ENCODE measurements at places on chromosomes 7 and 10.

DNA sequence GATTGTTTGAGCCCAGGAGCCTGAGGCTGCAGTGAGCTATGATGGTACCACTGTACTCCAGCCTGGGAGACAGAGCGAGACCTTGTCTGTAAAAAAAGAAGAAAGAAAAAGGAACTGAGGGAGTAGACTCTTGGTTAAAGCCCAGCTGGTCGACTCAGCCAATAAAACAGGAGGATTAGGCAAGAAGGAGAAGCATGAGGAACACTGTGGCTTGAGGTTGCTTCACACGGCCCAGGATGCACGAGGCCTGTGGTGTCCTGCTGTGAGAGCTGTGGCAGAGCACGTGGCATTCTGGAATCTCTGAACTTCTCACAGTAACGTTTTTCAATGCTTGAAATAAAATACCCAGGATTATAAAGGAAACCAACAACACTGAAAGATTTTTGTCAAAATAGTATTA, 93.3 kb downstream of the CUL2 start:
- no peak for DNase-seq

- no peak for DNase-seq
These were observed 175.9 kb downstream of the PAXIP1 start for GRCh38 chr7:154827007-154827406.

- DNase-seq = no peak
These were observed 6.1 kb downstream of the DENND11 start for GRCh38 chr7:141695803-141696289.

DNA sequence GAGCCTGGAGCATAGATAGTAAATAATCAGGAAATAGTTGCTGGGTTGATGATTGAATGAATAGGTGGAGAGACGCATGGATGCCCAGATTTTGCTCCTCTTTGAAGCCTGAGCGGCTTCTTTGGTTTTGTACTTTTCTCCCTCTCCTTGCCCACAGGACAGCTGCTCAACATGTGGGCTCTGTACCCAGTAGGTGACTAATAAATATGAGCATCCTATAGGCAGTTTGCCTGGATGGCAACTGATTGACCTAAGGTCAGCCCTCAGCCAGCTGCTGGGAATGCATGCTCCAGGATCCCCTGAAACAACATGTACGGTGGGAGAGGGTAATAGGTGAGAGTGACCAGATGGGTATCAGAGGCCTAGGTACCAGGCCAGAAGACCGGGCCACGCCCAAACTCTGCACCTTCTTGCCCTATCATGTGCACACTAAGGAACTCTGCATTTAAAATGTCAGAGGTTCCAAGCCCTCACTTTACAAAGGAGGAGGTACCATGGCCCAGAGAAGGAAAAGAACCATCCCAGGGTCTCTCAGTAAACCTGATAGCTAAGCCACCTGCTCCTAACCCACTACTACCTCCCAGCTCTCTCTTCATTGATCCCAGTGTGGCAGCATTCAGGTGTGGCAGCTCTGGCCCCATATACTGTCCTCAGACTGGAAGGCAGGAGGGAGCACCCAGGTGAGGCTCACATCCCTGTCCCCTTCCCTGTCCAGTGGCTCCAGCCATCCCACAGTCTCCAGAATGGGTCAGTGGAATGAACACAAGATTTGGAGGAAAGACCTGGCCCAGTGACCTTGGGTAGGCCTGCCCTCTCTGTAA, 2.7 kb upstream of the ZCCHC24 start:
- no peak for DNase-seq

- DNase-seq = no peak
These were observed 158.0 kb upstream of the ITGB1 start for GRCh38 chr10:33115738-33116719.

Measured in DMS 273 treated with DMSO at 0.1 percent for 48 hours (cell line).